ENCODE measurements at places on chromosomes 1 and 21. TPM values are rescaled to one million over a fixed set of nuclear protein-coding genes. Genes with fewer than 3 reads are reported as not detected.

Gene JAM2
- total RNA-seq = not detected

Gene IVL
- total RNA-seq = 0.43 TPM

Gene BSND
- not detected for total RNA-seq

Gene DMRTA2
- 10.1 TPM for total RNA-seq

Gene PRR9
- not detected for total RNA-seq

Gene ANKRD65
- total RNA-seq = 15.1 TPM

Gene FCGR1A
- not detected for total RNA-seq

Gene MAP7D1
- total RNA-seq = 68.6 TPM

Gene GJA8
- not detected for total RNA-seq

Gene RNF223
- total RNA-seq = 3.8 TPM

Gene CR1L
- total RNA-seq = not detected

Gene KRTAP10-4
- not detected for total RNA-seq

Gene RBM34
- total RNA-seq = 83.3 TPM

Gene SPAG17
- 1.7 TPM for total RNA-seq

Gene FOXO6
- total RNA-seq = not detected

Gene MEX3A
- 6.5 TPM for total RNA-seq

Gene LIN28A
- total RNA-seq = not detected

Gene PADI4
- total RNA-seq = 0.21 TPM

Gene RNU1-4
- total RNA-seq = under 0.01 TPM

Gene USH2A
- total RNA-seq = not detected

Gene TAS1R1
- total RNA-seq = not detected

Gene ZMPSTE24
- 73.0 TPM for total RNA-seq

Gene ZYG11A
- total RNA-seq = 0.48 TPM

Gene SPRR4
- not detected for total RNA-seq

Gene ATP1A2
- not detected for total RNA-seq

Gene GNG4
- not detected for total RNA-seq

Gene ADORA3
- not detected for total RNA-seq

Gene LENEP
- not detected for total RNA-seq

Gene SYPL2
- not detected for total RNA-seq

Gene LCE2C
- not detected for total RNA-seq

Gene NMNAT2
- under 0.01 TPM for total RNA-seq

Gene GPR61
- total RNA-seq = not detected

Data from tracheal epithelial cell (primary cell).